ENCODE measurements at places on chromosomes 1 and 21. TPM values are rescaled to one million over a fixed set of nuclear protein-coding genes. Genes with fewer than 3 reads are reported as not detected.
A peak's percentile ranks its signal among the peaks of the same experiment; 100 is the strongest.

DNA sequence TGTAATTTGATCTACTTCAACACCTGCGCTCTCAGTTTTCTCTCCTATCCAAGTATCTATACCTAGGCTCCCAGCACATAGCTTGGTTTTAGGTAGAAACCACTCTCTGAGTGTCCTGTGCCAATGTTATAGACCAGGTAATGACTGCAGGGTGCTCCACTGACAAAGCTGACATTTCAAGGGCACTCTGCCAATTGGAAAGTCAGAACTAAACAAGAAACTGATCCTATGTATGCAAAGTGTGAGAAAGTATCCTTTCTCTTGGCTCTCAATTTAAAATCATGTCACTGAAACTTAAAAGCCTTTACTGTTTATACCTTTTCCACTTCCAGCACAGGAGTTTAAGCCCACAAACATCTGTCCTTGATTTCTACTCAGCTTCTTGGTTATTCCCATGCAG, 45.0 kb upstream of the AIM2 start:
- peaks cover 33% of the 10 kb centered on the region for H3K27me3 ChIP-seq
- no peak overlapping the region for H3K27ac ChIP-seq
- DNase-seq, result no peak
- H3K36me3 ChIP-seq, result no peaks in the 10 kb centered on the region

DNA sequence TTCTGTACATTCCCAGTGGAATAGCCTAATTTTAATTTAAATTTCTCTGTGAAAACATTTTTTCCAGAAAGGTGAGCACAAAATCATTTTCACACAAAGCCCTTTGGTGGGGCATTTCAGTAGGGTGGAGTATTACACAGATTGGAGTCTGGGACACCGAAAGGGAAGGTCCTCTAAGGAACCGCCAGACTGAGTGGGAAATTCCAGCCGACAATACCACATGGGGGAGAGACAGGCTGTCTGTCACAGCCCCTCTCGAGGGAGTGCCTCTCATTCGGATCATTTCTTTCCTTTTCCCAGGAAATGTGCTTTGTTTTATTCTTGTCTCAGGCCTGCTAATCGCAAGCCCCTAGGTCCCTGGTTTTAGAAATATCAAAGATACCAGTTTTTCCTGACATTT, 150.6 kb upstream of the HOOK1 start:
- H3K36me3 ChIP-seq, result no peaks in the 10 kb centered on the region
- no peak overlapping the region for H3K27ac ChIP-seq
- H3K4me3 ChIP-seq, result no peak overlapping the region

- no peak overlapping the region for H3K4me3 ChIP-seq
- H3K4me1 ChIP-seq, result peaks cover 22% of the 10 kb centered on the region
- DNase-seq, result no peak
- H3K27me3 ChIP-seq, result no peaks in the 10 kb centered on the region
These were observed 16.0 kb upstream of the LRIG2 start for GRCh38 chr1:113057006-113057405.

Gene SPOCD1
- 0.07 TPM for total RNA-seq

DNA sequence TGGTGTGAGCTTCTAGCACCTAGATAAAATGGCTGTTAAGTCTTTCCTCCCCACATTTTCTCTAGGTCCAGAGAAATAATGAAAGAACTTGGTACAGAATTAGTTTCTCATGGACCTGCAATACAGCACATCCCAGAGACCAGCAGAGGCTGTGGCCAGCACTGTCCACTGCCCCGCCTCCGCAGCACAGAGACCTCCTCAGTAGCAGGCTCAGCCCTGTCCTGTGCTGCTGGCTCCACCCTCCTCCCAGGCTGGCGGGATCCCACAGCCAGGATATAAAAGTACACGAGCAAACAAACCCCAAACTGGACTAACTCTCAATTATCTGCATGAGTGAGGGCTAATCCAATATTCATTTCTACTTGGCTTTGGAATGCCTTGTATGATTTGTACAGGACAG, 401.5 kb downstream of the RPS6KC1 start:
- H3K4me1 ChIP-seq, result no peaks in the 10 kb centered on the region
- no peaks in the 10 kb centered on the region for H3K36me3 ChIP-seq
- H3K4me3 ChIP-seq, result no peak overlapping the region

DNA sequence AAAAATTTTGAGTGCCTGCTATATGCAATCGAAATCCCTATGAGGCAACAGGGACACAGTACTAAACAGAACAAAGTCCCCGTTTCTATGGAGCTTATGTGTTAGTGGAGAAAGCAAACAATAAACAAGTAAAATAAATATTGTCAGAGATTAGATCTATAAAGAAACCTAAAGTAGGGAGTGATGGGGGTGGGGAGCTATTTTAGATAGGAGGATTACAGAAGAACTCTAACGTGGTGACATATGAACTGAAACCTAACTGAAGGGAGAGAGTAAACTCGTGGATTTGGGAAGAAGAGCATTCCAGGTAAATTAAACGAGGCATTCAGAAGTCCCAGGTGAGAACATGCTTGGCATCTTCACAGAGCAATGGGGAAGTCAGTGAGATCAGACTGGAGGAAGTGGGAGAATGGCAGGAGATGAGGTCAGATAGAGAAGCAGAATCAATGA, 154.5 kb downstream of the DENND1B start:
- peaks cover 6% of the 10 kb centered on the region for H3K4me1 ChIP-seq
- no peaks in the 10 kb centered on the region for H3K27me3 ChIP-seq
- no peak overlapping the region for H3K27ac ChIP-seq
- DNase-seq, result no peak
- peaks cover 24% of the 10 kb centered on the region for H3K36me3 ChIP-seq

DNA sequence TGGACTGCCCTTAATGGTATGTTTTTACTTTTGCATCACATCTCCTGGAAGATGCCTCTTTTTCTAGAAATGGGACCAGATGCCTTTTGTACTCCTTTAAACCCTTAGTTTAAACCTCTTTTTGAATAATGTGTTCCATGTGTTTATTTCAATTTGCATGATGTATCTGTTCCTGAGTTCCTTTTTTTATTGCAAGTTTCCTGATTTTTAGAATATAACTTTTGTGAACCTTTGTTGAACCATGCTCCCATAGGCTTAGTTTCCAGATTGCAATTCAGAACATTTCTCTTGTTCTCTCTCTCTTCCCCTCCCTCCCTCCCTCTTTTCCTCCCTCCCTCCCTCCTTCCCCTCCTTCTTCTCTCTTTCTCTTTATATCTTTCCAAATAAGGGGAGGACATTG, 81.9 kb downstream of the RGL1 start:
- no peak overlapping the region for H3K4me3 ChIP-seq
- no peak overlapping the region for H3K27ac ChIP-seq
- DNase-seq, result no peak

Gene RGS4
- not detected for total RNA-seq

- H3K4me3 ChIP-seq, result no peak overlapping the region
- H3K36me3 ChIP-seq, result peaks cover under 1% of the 10 kb centered on the region
- peaks cover 9% of the 10 kb centered on the region for H3K4me1 ChIP-seq
- no peaks in the 10 kb centered on the region for H3K27me3 ChIP-seq
- no peak for DNase-seq
- no peak overlapping the region for H3K27ac ChIP-seq
These were observed 4.7 kb upstream of the NDUFS5 start for GRCh38 chr1:39021426-39021825.

Gene NLRP3
- total RNA-seq, result 0.09 TPM

DNA sequence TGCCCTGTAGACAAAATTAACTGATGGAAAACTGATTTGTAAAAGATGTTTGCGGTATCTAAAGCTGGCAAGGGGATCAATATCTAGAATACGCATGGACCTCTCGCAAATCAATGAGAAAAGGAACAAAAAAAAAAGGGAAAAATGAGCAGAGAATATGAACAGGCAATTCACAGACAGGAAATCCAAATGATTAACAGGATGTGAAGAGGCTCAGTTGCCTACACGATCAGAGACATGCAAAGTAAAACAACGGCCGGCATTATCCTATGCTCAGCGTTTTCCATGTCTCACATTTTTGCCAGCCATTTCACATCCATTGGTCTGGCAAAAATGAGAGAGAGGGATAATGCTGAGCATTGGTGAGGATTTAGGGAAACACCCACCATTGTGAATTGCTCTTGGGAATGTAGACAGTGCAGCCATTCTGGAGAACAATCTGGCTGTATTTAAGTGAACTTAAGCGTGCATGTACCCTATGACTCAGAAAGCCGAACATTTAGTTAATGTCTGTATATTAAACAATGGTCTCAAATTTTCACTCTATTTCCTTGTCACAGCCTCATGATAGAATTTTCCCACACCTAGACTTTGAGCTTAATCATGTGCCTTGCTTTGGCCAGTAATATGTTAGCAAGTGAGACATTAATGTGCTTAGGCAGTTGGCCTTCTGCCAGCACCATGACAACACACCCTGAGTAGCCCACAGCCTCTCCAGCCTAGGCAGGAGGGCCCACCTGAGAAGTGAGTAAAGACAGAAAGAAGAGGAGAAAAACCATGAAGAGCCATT, 61.0 kb upstream of the NBPF3 start:
- no peak overlapping the region for H3K4me3 ChIP-seq
- DNase-seq, result no peak
- H3K36me3 ChIP-seq, result no peaks in the 10 kb centered on the region
- peaks cover 7% of the 10 kb centered on the region for H3K4me1 ChIP-seq
- H3K27me3 ChIP-seq, result peaks cover 8% of the 10 kb centered on the region

- H3K36me3 ChIP-seq, result no peaks in the 10 kb centered on the region
- no peak overlapping the region for H3K27ac ChIP-seq
- peaks cover 35% of the 10 kb centered on the region for H3K4me1 ChIP-seq
- peaks cover 2% of the 10 kb centered on the region for H3K27me3 ChIP-seq
- H3K4me3 ChIP-seq, result peak overlapping the region; percentile 22
These were observed 102.3 kb upstream of the TIAM1 start for GRCh38 chr21:31446226-31446855.

- H3K27ac ChIP-seq, result no peak overlapping the region
- H3K4me3 ChIP-seq, result no peak overlapping the region
- peaks cover 19% of the 10 kb centered on the region for H3K36me3 ChIP-seq
- no peak for DNase-seq
- peaks cover 27% of the 10 kb centered on the region for H3K4me1 ChIP-seq
These were observed 112.5 kb downstream of the MRPL39 start for GRCh38 chr21:25494804-25495203.

GRCh38 chr1:185601189-185601588, 133.0 kb upstream of the HMCN1 start:
- peaks cover 3% of the 10 kb centered on the region for H3K4me1 ChIP-seq
- no peaks in the 10 kb centered on the region for H3K27me3 ChIP-seq
- no peak overlapping the region for H3K4me3 ChIP-seq
- no peaks in the 10 kb centered on the region for H3K36me3 ChIP-seq
- no peak for DNase-seq

Gene F5
- total RNA-seq, result 26.0 TPM

Gene FCER1A
- total RNA-seq, result not detected

Gene CCDC30
- total RNA-seq, result 2.3 TPM

- no peaks in the 10 kb centered on the region for H3K36me3 ChIP-seq
- no peak for DNase-seq
- H3K27ac ChIP-seq, result no peak overlapping the region
- no peaks in the 10 kb centered on the region for H3K4me1 ChIP-seq
- no peaks in the 10 kb centered on the region for H3K27me3 ChIP-seq
These were observed 5.8 kb downstream of the PLCH2 start for GRCh38 chr1:2481885-2482284.

Gene DCST1
- not detected for total RNA-seq

Gene STIL
- 27.6 TPM for total RNA-seq

DNA sequence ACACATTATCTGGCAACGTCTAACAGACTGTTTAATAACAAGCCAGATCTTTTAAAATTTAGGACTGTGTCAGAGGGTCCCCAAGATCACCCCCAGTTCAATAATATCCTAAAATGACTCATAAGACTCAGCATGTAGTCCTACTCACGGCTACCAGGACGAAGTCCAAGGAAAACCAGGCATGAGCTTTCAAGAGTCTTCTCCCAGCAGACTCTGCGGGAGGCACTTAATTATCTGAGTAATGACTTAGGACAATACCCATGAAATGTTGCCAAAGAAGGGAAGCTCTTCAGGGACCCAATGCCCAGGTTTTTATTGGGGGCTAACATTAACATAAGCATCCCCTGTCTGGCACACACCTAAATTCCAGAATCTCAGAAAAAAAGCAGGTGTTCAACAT, 7.0 kb downstream of the HFM1 start:
- no peak overlapping the region for H3K27ac ChIP-seq
- no peak overlapping the region for H3K4me3 ChIP-seq
- H3K27me3 ChIP-seq, result peaks cover 37% of the 10 kb centered on the region
- no peaks in the 10 kb centered on the region for H3K4me1 ChIP-seq
- no peak for DNase-seq

DNA sequence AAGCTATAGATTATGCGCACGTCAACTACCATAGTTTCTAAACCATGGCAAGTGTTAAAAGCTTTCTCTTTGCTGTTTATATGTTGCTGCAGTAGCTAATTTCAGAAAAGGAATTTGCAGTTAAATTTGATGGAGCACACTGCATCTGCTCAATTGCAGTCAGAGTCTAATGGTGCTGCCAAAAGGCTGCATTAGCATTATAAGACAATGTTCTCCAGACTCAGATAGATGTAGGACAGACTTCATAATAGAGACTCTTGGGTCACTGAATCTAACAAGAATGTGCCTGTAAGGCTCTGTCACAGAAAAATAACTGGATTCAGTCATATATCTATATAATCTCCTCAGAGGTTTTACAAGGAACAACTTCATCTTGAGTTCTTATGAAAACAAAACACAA, 198.3 kb downstream of the OLFM3 start:
- H3K36me3 ChIP-seq, result no peaks in the 10 kb centered on the region
- no peak overlapping the region for H3K4me3 ChIP-seq
- no peak overlapping the region for H3K27ac ChIP-seq

Gene ERVH48-1
- 0.30 TPM for total RNA-seq

Gene DMBX1
- total RNA-seq, result not detected

DNA sequence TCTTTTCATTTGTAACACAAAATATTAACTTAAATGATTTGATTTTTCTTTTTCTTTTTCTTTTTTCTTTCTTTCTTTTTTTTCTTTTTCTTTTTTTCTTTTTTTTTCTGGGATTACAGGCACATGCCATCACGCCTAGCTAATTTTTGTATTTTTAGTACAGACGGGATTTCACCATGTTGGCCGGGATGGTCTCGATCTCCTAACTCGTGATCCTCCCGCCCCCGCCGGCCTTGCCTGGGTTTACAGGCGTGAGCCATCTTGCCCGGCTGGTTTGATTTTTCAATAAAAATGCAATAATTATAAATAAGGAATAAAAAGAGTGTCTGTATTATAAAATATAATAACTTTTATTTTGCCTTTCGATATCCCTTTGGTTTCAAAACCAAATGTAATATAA, 146.7 kb upstream of the RGS18 start:
- no peak for DNase-seq
- H3K27me3 ChIP-seq, result no peaks in the 10 kb centered on the region
- no peak overlapping the region for H3K4me3 ChIP-seq
- H3K27ac ChIP-seq, result no peak overlapping the region

Gene CYP2J2
- 0.16 TPM for total RNA-seq

Gene MNDA
- not detected for total RNA-seq

GRCh38 chr21:38032082-38032801, 116.0 kb upstream of the KCNJ6 start:
- H3K36me3 ChIP-seq, result no peaks in the 10 kb centered on the region
- H3K27me3 ChIP-seq, result no peaks in the 10 kb centered on the region
- no peak overlapping the region for H3K27ac ChIP-seq
- H3K4me3 ChIP-seq, result no peak overlapping the region

Gene KRTAP19-3
- not detected for total RNA-seq

Gene A3GALT2
- not detected for total RNA-seq

GRCh38 chr1:204520834-204521709, 4.9 kb downstream of the MDM4 start:
- H3K4me3 ChIP-seq, result peak overlapping the region; percentile 63
- peak; percentile 68 for DNase-seq
- peaks cover 48% of the 10 kb centered on the region for H3K4me1 ChIP-seq
- peaks cover 68% of the 10 kb centered on the region for H3K36me3 ChIP-seq

Gene BMP8A
- total RNA-seq, result 0.11 TPM

GRCh38 chr1:174352117-174352516, 95.6 kb upstream of the GPR52 start:
- no peaks in the 10 kb centered on the region for H3K27me3 ChIP-seq
- H3K36me3 ChIP-seq, result peaks cover 4% of the 10 kb centered on the region
- H3K4me3 ChIP-seq, result no peak overlapping the region
- H3K4me1 ChIP-seq, result no peaks in the 10 kb centered on the region
